ENCODE measurements at places on chromosomes 2 and 18. TPM values are rescaled to one million over a fixed set of nuclear protein-coding genes. Genes with fewer than 3 reads are reported as not detected.

DNA sequence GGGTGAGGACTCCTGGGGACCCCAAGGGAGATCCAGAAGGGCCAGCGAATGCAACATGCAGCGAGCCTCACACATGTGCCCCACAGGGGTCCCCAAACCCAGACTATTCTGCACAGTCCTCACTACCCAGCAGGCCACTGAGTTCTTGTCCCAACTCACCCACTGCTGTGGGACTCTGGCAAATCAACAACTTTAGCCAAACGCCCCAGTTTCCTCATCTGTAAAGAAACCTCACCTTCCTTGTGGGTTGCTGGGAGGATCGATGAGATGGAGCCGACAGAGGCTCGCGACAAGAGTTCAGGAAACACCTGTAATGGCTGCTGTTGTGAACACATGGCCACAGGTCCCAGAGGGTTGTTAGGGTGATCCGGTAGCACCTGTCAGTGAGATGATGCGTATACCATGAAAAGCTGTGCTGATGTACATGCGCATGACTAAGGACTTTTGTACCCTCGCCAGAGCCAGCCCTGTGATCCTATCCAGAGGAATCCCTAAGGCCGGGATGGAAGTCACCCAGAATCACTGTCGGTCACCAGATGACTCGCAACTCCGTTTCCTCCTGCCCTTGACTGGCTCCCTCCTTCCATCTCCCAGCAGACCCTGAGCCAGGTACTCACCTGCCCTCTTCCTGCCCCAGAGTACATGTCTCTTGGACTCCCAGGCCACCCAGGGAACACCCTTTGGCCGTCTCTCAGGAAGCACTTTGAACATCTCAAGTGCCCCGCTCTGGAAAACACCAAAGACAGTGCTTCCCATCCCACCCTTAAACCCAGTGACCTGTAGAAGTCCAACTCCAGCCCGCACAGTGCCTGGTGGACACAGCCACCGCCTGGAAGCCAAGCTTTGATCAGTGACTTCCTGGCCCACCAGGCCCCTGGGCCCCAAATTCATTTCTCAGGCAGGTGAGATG is 103.3 kb upstream of the ID2 start:
- H3K4me1 ChIP-seq, result peaks cover 50% of the 10 kb centered on the region
- no peak for DNase-seq
- H3K27ac ChIP-seq, result no peak overlapping the region
- no peaks in the 10 kb centered on the region for H3K36me3 ChIP-seq
- peaks cover 14% of the 10 kb centered on the region for H3K27me3 ChIP-seq
- no peak overlapping the region for H3K4me3 ChIP-seq

DNA sequence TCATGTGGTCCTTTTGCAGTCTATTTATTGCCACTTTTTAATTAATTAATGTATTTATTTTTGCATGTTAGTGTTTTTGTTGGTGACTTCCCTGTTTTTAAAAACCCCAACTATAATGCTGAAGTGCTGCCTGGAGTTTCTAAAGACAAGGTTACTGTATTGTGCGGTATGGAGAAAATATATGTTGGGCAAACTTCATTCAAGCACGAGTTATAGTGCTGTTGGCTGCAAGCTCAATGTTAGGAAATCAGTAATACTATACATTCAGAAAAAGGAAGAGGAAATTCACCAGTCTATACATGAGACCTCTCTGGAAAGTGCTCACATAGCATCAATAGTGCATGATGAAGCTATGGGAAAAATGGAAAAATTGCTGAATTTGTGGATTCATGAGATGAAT is 15.4 kb upstream of the RBMS1 start:
- peaks cover 22% of the 10 kb centered on the region for H3K4me1 ChIP-seq
- no peak overlapping the region for H3K27ac ChIP-seq
- no peak overlapping the region for H3K4me3 ChIP-seq
- DNase-seq, result no peak

GRCh38 chr2:99537910-99538485 is 48.2 kb upstream of the REV1 start:
- no peak overlapping the region for H3K4me3 ChIP-seq
- DNase-seq, result no peak
- peaks cover 14% of the 10 kb centered on the region for H3K27me3 ChIP-seq
- no peaks in the 10 kb centered on the region for H3K4me1 ChIP-seq

DNA sequence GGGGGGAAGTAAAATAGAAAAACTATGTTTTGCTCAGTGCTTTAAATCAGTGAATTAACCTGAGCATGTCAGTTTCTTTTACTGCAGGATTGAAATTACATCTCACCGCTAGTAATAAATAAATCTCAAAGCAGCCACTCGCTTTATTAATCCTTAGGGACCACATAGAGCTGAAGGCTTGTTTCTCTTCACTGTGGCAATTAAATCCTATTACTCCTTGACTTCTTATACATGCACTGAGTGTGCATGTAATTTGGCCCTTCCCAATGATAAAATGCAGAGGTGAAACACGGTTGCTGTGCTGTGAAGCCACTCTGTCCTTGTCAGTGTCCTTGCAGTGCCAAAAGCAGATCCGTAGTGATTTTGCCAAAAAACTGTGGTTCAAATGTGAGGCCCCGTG is 77.1 kb upstream of the RBM44 start:
- H3K36me3 ChIP-seq, result peaks cover 21% of the 10 kb centered on the region
- no peak for DNase-seq
- H3K4me1 ChIP-seq, result peaks cover 38% of the 10 kb centered on the region
- no peak overlapping the region for H3K4me3 ChIP-seq
- H3K27ac ChIP-seq, result no peak overlapping the region

DNA sequence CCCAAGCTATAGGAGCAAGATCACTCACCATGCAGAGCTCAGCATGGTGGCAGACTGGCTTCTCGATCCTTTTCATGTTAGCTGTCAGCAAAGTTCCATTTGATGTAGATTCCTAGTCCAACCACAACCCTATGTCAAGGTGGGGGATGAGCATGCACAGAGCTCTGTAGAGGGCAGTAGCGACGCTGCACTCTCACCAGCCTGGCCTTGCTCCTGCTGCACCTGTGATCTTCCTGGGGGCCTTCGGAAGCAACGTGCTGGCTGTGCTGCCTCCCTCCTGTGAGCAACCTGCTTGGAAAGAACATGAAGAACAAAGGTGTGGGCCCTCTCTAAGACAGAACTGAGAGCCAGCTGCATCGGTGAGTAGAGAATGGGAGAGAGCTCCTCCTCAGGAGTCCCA is 479.4 kb upstream of the MYT1L start:
- no peaks in the 10 kb centered on the region for H3K4me1 ChIP-seq
- H3K4me3 ChIP-seq, result no peak overlapping the region
- H3K27ac ChIP-seq, result no peak overlapping the region

Gene UGT1A6
- not detected for total RNA-seq

Gene EPB41L5
- total RNA-seq, result 2.5 TPM

Gene CYRIA
- 1.0 TPM for total RNA-seq

Gene NEMP2
- 32.9 TPM for total RNA-seq

Gene ABCB11
- total RNA-seq, result not detected

DNA sequence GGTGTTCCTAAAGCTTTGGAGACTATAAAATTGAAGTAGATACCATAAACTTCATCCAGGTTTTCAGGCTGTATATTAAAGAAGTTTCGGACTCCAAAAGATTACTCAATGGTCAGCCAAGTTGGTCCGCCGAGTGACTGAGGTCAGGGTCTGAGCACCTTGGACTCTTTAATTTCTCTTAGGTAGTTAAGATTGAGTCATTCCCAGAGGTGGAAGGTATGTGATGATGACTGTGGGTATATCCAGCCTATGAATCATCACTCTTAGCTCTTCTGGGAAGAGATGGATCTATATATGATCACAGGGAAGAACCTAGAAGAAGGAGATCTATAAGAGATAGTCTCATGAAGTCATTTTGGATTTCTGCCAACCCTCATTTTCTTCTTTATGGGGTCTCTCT is 3.3 kb downstream of the ITGA6 start:
- no peak overlapping the region for H3K27ac ChIP-seq
- H3K36me3 ChIP-seq, result no peaks in the 10 kb centered on the region
- H3K4me3 ChIP-seq, result no peak overlapping the region
- H3K4me1 ChIP-seq, result peaks cover 77% of the 10 kb centered on the region
- no peak for DNase-seq

DNA sequence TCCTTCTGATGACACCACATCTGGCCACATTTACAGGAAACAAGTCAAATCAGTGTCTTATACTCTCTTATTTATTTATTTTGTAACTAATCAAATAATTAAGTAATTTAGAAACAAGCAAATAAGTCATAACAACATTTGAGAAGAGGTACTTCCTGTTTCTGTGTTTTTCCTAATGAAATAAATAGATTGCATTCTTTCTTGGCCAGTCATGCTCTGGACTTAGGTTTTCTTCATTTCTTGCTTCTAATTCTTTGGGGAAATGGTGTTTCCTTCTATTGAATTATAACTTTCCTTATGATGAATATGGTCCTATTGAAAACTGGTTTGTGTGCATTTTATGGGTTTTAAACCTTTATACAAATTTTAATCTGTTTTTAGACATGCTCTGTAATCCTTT is 546.4 kb downstream of the LRRTM4 start:
- H3K4me3 ChIP-seq, result no peak overlapping the region
- H3K36me3 ChIP-seq, result no peaks in the 10 kb centered on the region
- no peaks in the 10 kb centered on the region for H3K27me3 ChIP-seq
- no peaks in the 10 kb centered on the region for H3K4me1 ChIP-seq
- H3K27ac ChIP-seq, result no peak overlapping the region

Measured in activated naive CD4-positive, alpha-beta T cell treated with anti-CD3 and anti-CD28 coated beads for 36 hours (primary cell).